HS-5 (cell line): ENCODE measurements at places on chromosomes 3 and 15.
A peak's percentile ranks its signal among the peaks of the same experiment; 100 is the strongest.

GRCh38 chr3:158935846-158936245 lies 134.0 kb downstream of the MFSD1 start:
- peak; percentile 50 for DNase-seq

DNA sequence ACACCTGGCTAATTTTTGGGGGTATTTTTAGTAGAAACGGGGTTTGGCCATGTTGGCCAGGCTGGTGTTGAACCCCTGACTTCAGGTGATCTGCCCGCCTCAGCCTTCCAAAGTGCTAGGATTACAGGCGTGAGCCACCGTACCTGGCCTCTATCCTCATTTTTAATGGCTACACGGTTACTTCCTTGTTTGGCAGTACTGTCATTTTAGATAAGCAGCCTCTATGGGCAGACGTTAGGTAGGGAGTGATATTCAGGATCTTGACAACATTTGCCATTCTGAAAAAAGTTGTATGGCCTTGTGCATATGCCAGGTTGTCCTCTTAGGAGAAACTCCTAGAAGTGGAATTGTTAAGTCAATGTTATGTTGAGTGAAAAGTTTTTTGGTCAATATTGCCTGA lies 141.7 kb downstream of the ITPR1 start:
- no peak for DNase-seq

DNA sequence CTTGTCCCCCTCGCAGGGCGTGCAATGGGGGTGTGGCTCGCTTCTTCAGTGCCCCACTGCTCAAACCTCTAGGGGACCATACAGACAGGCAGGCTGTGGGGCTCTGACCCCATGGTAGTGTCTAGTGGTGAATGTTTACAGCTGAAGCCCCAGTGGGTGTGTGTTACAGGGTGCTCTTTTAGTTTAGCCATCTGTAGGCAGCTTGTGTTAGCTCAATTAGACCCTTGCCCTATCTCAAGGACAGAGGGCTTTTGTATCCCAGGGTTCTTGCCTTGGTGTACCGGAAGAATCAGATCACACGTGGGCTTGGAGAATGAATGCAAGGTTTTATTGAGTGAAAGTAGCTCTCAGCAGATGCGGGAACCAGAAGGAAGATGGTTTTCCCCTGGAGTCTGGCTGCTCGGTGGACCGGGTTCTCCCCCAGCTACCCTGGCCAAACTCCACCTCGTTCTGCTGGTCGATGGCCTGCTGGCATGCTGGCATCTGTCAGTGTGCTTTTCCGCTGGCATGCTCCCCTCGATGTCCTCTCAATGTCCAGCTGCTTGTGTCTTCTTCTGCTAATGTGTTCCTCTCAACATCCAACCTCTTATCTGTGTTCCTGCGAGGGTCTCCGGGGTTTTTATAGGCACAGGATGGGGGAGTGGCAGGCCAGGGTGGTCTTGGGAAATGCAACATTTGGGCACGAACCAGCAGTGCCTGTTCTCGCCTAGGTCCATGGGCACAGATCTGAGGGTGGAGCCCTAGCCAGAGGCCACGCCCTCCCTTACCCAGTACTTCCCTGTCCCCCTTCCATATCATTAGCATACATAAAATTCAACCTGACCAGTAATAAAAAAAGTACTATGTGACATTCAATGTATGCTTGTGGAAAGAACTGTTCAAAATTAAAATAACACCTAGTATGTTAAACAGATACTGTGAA lies 6.6 kb downstream of the SPCS1 start:
- no peak for DNase-seq

DNA sequence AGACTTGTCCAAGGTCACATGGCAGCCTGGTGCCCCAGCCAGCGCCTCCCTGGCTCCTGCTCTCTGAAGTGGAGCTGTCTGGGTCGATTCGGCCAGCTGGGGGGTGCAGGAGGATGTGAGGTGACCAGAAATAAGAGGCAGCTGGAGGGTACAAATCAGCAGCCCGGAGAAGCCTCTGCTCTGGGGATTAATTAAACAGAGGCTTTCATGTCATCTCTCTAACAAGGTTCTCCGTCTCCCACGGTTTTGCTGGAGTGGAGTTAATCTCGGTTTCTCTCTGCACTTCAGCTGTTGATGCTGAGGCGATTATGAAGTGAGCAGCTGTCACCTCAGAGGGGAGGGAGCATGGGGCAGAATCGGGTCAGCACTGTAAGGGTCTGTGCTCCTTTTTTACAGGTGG lies 236.8 kb downstream of the TLE3 start:
- DNase-seq = no peak

DNA sequence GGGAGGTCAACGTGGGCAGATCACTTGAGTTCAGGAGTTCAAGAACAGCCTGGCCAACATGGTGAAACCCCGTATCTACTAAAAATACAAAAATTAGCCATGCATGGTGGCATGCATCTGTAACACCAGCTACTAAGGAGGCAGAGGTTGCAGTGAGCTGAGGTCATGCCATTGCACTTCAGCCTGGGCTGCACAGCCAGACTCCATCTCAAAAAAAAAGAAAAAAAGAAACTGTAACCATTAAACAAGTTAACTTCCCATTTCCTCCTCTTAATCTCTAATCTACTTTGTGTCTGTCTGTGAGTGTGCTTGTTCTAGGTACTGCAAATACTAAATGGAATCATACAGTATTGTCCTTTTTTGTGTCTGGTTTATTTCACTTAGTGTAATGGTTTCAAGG lies 2.7 kb downstream of the RBM6 start:
- no peak for DNase-seq

DNA sequence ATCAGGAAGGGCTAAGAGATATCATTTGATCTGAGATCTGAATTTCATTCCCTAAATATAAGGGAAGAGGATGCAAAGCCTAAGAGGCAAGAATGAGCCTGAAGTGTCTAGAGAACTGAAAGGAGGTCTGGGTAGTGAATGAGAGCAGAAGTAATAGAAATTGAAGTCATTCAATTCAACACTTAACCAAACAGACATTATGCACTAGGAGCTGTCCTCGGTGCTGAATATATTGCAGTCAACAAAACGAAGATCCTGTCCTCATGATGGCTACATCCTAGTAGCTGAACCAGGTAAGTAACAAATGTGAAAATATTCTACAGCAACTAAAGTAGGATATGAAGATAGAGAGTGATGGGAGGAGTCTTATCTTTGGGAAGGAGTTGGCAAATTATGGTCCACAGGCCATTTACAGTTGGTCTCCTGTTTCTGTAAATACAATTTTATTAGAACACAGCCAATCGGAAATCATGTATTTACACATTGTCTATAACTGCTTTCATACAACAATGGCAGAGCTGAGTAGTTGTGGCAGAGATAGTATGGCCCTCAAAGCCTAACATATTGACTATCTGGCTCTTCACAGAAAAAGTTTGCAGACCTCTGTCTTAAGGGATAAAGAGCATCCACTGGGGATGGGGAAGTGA lies 192.9 kb upstream of the CADPS start:
- DNase-seq = no peak

GRCh38 chr3:52065264-52065756 lies 8.9 kb upstream of the DUSP7 start:
- no peak for DNase-seq
